Daoy (cell line): ENCODE measurements at places on chromosomes 5 and 9. TPM values are rescaled to one million over a fixed set of nuclear protein-coding genes. Genes with fewer than 3 reads are reported as not detected.

DNA sequence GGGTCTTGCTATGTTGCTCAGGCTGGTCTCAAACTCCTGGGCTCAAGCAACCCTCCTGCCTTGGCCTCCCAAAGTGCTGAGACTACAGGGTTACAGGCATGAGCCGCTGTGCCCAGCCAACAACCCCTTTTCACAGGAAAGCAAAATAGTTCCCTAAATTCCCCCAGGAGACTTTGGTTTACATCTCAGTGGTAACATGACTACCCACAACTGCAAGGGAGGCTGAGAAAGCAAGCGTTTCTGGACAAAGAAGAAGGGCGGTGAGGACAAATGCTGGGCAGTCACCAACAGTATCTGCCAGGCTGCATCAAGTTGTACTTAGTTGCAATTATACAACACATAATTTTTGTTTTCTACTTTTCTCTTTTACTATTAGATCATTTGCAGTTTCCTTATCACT lies 7.4 kb upstream of the ADGRD2 start:
- DNase-seq = no peak

GRCh38 chr5:169183576-169183975 lies 117.4 kb downstream of the SLIT3 start:
- DNase-seq = no peak

- peak; percentile 82 for DNase-seq
Measured at GRCh38 chr5:148482697-148483462, 99.1 kb downstream of the FBXO38 start.

DNA sequence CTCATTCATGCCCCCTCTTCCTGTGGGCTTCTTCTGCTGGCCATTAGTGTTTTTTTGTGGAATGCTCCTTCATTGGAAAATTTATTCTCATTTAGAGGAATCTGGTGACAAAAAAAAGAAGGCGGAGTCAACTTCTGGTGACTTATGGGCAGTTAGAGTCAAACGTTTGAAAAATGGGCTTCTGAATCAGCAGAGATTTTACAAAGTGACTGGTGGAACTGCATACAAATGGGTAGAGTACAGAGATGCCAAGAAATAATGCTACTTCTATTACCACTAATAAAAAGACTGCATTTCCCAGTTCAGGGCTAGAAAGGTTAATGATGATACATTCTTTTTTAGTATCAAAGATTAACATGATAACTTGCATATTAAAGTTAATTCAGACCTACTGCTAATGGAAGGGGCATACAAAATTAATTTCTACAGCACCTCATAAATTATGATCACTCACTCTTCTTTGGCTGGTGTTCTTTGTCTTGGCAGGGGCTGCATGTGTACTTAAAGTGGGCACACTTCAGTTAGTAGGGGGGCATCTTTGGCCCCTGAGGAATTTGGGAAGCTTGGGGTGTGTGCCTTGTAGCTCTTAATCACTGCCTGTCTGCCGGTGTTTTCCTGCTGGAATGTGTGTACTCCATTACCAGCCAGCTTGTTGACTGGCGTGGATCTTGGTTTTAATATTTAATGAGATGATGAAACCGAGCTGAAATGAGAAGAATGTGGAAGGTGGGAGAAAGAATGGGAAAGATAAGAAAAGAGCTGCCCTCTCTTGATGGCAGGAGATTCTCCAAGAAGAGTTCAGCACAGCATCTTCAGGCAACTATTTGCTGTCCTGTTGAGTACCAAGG lies 148.9 kb downstream of the DOCK2 start:
- peak; percentile 38 for DNase-seq

GRCh38 chr5:119010206-119010605 lies 21.9 kb upstream of the DTWD2 start:
- DNase-seq = no peak

- DNase-seq = no peak
Measured at GRCh38 chr9:35556776-35557175, 48.3 kb upstream of the TESK1 start.

- no peak for DNase-seq
Measured at GRCh38 chr5:173792781-173793547, 95.2 kb upstream of the CPEB4 start.

The JADE2 gene
- total RNA-seq = 10.9 and 21.1 TPM in 2 replicates

The TAF11L10 gene
- total RNA-seq = not detected in 2 replicates
